ENCODE measurements at places on chromosomes 13 and 19.

DNA sequence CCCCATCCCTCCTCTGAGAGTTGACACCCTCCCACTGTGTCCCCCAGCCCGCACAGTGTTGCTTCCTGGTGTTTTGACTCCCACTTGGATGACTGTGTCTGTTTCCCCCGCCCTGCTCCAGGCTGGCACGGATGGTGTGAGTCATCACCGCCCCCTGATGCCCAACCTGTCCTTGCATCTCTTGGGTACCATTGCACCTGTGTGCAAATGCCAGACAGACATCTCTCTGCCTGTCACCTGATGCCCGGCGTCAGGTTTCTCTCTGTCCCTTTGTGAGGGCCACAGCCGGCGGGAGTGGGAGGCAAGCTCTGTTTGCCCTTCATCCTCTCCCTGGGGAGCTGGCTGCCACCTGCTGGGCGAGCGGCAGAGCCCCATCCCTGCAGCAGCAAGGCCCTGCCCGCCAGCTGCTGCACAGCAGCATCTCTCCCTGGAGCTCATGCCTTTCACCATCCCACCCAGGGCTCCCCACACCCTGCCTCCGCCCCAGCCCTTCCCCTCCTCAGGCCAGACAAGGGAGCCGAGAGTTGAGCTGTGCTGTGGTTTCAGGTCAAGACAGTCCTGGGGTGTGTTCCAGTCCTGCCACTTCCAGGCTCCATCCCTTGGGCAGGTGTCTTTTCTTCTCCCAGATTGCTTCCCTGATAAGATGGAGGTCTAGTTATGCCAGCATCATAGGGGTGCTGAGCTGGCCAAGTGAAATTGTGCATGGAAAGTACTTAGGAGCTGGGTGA is 29.7 kb downstream of the NKPD1 start:
- DNase-seq = no peak

GRCh38 chr19:7578127-7578526 is 17.5 kb upstream of the CAMSAP3 start:
- no peak for DNase-seq

- no peak for DNase-seq
Measured at GRCh38 chr13:60220072-60220471, 56.3 kb upstream of the DIAPH3 start.

- peak; percentile 99 for DNase-seq
Measured at GRCh38 chr19:51367565-51368365, 1.0 kb downstream of the CLDND2 start.

GRCh38 chr13:112248406-112248760 is 127.8 kb upstream of the SPACA7 start:
- peak; percentile 45 for DNase-seq

DNA sequence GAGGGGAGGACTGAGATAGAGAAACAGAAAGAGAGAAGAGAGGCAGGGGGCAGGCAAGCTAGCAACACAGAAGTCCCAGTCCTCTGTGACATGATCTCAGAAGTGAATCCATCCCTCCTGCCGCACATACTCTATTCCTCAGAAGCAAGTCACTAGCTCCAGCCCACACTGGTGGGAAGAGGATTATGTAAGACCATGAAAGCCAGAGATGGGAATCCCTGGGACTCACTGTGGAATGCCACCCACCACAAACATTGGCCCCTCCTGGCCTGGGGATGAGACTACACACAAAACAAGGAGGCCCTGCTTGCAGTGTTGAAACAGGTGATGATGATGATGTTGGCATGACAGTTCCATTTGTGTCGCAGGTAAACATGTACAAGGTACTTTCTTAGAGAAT is 419.9 kb downstream of the IRS2 start:
- DNase-seq = no peak

- no peak for DNase-seq
Measured at GRCh38 chr13:77067519-77067918, 40.6 kb upstream of the FBXL3 start.

- no peak for DNase-seq
Measured at GRCh38 chr13:95494082-95494681, 58.3 kb upstream of the CLDN10 start.

DNA sequence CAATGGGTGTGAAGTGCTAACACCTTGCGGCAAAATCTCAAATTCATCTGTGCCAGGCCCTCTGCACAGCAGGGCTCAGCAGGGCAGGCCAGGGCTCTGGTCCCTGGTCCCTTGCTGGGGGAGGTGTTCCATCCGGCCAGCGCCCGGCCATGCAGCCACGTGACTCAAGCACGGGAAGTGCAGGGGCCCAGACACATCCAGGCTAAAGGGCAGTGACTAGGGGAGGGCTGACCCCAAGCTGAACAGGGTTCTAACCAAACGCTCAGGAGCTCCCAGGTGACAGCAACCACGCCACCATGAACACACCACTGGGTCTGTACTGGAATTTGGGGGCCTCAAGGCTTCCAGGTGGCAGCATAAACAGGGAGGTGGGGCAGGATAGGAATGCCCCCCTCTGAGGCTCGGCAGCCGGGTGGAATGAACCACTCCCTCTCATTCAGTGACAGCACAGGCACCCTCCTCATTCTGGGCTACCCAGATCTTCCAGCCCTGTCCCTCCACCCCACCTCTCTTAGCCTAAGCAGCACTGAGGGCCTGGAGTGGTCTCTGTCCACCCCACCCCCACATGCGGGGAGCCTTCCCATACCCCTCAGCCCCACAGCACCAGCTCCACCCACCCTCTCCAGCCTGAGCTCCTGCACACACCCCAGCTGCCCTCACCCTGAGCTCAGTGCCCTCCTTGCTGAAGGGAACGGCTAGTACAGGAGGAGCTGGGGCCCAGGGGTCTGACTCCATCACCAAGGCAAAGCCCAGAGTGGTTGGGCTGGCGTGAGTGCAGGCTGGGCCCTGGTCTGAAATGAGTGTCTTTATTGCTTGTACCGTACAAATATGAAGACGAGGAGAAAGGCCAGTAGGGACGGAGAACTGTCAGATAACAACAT is 5.3 kb upstream of the CCNP start:
- DNase-seq = no peak

GRCh38 chr13:85755123-85755522 is 44.1 kb downstream of the SLITRK6 start:
- no peak for DNase-seq

DNA sequence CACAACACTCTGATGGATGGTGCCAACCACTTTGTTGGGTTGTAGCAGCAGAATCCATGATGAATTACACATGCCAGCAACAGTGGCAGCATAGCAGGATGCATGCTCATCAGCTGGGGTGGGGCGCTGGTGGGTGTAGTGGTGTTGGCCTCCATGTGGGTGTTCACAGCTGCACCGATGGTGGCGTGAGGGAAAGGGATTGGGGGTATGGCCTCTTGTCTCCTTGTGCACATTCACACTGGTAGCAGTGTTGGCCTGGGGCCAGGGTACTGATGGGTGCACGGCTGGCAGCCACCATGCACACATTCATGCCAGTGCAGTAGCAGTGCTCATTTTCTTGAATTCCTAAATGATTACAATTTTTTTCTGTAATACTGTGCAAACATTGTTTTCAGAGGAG is 2748.8 kb upstream of the PCDH20 start:
- peak; percentile 61 for DNase-seq

- DNase-seq = no peak
Measured at GRCh38 chr13:97757807-97758206, 195.7 kb upstream of the IPO5 start.

DNA sequence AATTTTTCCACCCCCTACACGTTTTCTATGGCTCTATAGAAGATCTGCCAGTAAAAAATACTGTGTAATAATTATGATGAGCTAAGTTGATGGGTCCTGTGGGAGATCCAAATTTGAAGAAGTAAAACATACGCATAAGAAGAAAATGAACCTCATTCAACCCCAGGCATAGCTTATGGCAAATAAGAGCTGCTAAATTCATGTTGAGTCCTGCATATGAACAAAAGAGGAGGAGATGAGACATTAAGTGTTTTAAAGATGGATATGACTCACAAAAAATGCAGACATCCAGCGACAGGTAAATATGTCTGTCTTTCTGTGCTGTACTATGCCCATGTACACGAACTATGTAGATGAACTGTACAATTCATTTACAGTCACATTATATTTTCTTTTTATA is 101.9 kb downstream of the LIG4 start:
- no peak for DNase-seq

- no peak for DNase-seq
Measured at GRCh38 chr13:80055847-80056246, 285.1 kb downstream of the SPRY2 start.

GRCh38 chr13:36082396-36082795 is 48.8 kb downstream of the DCLK1 start:
- DNase-seq = no peak

GRCh38 chr13:31556376-31556775 is 182.9 kb upstream of the RXFP2 start:
- no peak for DNase-seq

- no peak for DNase-seq
Measured at GRCh38 chr13:108226184-108226583, 8.0 kb downstream of the ABHD13 start.

DNA sequence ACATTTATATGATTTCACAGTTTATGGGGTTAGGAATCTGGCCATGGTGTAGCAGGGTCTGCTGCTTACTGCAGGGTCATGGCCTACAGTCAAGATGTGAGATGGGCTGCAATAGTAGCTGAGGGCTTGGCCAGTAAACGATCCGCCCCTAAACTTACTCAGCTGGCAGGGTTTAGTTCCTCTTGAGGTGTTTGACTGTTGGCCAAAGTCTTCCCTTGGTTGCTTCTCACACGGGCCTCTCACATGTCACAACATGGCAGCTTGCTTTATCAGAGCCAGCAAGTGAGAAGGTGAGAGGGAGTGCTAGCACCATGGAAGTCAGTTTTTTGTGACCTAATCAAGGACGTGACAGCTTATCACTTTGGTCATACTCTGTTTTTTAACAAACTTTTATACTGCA is 77.1 kb downstream of the DNAJC3 start:
- DNase-seq = no peak

- no peak for DNase-seq
Measured at GRCh38 chr13:21595546-21595822, 8.5 kb downstream of the MICU2 start.

DNA sequence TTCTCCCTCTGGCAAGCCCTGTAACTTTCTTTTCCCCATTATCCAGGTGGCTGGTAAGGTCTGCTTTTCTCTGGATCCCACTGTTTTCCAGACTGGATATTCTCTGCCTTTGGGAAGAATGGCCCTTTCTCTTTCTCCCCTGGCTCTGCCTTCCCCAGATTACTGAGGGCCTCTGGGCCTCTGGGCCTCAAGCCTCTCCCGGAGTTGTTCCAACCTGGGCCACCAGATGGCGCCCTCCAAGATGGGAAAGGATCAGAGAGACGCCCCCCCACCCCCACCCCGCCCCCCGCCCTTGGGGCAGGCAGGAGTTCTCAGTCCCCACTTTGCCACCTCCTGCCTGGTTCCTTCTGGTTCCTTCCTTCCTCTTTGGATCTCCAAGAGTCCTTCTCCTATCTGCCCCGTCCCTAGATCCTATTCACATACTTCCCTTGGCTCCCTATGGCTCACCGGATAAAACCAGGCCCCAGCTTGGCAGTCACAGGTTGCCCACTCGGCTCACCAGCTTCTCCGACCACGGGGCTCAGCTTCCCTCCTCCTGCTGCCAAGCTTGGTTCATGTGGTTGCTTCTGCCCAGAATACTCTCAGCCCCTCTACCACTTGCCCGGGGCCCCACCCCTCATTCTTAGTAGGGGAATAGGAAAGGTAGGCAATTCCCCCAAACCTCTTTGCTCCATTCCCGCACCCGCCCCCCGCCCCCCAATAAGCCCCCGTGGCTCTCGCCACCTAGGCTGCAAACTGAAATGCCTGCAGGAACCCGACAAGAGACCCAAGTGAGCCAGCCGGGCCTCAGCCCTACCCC is 13.1 kb downstream of the EPS8L1 start:
- no peak for DNase-seq

DNA sequence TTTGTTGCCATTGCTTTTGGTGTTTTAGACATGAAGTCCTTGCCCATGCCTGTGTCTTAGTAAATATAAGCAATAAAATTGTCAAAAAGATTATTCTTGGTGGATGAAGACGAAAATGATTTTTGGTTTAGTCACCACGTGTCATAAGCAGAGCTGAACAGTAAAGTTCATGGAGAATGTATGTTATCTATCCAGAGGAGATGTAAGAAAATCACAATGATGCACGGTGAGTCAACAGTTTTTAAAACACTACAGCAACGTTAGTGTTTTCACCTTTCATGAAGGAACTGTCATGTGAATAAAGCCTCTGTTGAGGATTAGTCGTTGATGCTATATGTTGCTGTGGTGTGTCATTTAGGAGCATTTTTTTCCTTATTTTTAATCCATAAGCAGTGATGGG is 137.6 kb downstream of the GPC6 start:
- DNase-seq = no peak

- DNase-seq = peak; percentile 68
Measured at GRCh38 chr19:44903602-44904425, 1.8 kb upstream of the APOE start.

DNA sequence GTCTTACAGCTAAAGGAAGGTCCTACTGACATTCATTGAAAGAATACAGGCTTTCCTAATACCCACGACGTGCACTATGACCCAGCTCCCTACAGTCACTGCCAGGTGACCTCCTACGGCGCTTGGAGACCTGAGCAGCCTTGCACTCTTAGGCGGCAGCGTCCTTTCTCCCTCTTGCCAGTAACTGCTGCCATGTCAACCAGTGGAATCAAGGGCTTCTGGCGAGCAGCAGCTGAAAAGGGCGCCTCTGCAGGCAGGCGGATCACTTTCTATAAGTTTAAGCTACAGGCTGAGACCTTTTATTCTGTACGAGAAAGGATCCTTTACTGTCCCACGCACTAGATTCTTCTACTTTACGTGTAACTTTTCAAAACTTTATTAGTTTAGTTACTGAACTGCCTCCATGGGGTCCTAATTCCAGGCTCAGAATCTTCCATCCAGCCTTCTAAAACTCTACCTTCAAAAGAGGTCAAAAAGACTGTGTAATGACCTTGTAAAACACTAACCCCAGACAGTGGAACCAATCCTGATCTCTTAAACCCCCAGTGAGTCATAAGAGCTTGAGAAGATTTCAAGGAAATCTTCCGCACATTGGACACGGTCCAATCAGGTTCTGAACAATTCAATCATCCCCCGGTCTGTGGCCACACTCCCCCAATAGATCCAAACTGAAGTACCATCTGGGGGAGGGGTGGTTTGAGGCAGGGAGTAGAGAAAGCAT is 1.9 kb downstream of the KCTD12 start:
- DNase-seq = no peak

- no peak for DNase-seq
Measured at GRCh38 chr13:31320946-31321345, 121.2 kb downstream of the B3GLCT start.

All from lower leg skin (tissue), 4 donors.